ENCODE measurements at places on chromosomes 3 and 15.

DNA sequence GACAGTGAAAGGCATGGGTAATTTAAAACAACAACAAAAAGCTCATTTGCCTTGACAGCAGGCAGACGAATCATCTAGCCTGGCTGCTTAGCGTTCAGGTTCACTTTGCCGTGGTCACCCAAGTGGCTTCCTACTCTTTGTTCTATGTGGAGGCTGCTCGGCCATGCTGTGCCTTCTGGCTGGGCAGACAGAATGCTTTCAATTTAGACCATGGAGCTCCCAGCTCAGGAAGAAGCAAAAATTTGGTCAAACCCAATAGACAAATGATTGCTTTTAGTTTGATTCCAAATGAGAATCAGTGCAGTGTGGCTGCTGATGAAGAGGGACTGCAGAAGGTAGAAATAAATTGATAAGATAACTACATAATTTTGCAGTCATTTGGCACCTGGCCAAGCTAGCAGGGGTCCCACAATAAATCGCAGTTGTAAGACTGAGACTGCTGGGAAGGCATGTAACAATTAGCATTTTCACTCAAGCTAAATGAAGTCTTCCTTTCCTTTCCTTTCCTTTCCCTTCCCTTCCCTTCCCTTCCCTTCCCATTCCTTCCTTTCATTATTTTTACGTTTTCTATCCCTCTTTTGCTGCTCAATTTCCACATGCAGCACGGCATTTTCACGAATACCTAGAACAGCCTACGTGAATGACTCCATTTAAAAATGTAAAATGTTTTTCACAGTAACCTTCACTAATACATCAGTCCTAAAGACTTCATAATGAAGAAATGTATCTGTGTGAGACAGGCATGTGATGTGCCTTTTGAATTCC lies 360.4 kb upstream of the TGFBR2 start:
- no peak for DNase-seq

DNA sequence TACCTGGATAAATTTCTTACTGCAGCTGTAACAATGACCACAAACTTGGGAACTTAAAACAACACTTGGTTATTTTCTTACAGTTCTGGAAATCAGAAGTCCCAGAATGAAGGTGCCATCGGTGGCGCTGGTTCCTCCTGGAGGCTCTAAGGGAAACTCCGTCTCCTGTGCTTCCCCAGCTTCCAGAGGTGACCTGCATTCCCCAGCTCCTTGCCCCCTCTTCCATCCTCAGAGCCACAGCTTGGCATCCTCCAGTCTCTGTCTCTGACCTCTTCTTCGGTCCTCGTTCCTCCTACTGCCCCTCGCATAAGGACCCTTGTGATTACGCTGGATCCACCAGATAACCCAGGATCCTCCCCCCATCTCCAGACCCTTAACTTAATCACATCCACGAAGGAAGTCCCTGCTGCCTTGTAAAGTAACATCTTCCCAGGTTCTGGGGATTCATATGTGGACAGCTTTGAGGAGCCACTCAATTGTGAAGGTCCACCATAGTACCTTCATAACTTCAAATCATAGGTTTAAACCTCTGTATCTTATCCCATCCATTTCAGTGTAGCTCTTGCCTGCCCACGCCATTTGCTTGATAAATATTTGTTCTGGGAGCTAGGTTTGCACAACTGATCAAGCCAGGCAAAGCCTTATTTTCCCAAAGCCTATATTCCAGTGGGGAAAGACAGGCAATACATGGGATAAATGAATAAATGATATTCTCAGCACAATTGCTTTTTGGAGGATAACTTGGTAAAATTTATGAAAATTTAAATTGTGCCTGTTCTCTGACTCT lies 34.8 kb downstream of the KLF15 start:
- DNase-seq = no peak

DNA sequence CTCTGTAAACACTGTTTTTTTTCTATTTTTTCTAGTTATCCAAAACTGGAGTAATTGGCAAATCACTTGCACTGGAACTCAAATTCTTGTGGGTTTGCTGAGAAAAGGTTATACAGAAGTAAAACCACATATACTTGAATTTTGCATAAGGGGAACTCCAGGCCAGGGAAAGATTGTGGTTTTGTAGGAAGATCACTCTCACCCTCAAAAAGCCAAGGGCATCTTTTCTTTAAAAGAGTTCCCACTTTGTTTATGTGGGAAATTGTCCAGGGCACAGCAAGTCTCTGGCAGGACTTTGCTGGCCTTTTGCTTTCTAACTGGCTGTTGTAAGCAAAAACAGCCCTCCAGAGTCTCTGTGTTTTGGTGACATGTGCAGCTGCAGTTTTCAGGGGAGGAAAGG lies 340.3 kb upstream of the RBMS3 start:
- DNase-seq = peak; percentile 43

- DNase-seq = no peak
These were observed at the start of gene DZIP1L for GRCh38 chr3:138114988-138115971. TSS of gene DZIP1L (minus strand) at chr3:138115608. CDS start at chr3:138103971, 11,637 bp downstream.

DNA sequence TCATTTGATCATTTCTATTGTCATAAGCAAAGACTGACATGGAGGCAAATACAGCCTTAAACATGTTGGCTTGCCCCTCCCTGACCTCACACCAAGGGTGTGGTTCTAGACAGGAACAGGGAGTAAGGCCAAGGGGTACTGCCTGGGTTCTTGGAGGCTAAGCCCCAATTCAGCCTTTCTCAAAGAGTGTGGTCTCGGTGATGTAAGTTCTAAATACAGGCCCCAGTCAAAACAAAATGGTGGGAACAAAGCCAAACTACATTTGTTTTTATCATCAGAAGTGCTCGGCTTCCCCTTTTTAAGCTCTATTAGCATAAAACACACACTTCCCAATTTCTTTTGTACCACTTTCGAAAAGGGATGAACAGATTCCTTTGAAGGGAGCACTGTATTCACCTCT lies 129.5 kb downstream of the ATP8B4 start:
- DNase-seq = no peak

DNA sequence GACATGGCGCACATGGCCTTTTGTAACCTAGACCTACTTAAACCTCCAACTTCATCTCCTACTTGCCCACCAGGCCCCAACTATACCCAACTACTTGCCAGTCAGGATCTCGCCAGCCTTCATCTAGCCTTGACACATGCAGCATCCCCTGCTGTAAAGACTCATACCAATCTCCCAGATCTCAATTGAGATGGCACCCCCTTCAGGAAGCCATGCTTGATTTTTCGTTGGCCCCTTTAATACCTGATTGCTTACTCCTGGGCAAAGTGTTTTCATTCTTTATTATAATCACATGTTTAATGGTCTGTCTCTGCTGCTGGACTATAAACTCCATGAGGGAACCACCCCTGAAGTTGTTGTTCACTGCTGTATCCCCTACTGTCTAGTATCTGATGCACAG lies 150.8 kb downstream of the SOX2 start:
- no peak for DNase-seq

DNA sequence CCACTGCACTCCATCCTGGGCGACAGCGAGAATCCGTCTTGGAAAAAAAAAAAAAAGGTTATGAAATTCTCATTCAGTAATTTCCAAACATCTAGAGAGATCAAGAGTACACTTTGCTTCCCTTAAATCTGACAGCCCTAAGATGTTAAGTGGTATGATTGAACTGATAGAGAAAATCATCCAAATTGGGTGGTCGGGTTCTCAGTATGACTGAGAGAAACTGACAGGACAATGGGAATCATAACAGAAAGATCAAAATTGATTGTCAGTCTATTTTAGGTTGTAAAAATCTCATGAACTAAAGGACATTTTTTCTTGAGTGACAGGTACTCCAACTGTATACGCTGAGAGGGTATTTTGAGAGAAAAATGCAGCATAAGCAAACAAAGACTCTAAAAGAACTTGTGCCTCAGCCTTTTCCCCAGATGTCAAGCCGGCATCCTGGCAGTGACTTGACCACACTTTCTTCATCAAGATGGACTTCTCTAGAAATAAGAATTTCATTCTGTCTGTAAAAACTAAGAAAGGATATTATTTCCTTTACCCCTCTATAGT lies 65.8 kb downstream of the MYO5A start:
- no peak for DNase-seq

- no peak for DNase-seq
These were observed 61.2 kb downstream of the TSC22D2 start for GRCh38 chr3:150469031-150469930.

All from NAMALWA (cell line).